ENCODE measurements at places on chromosomes 1 and 21.
A peak's percentile ranks its signal among the peaks of the same experiment; 100 is the strongest.

DNA sequence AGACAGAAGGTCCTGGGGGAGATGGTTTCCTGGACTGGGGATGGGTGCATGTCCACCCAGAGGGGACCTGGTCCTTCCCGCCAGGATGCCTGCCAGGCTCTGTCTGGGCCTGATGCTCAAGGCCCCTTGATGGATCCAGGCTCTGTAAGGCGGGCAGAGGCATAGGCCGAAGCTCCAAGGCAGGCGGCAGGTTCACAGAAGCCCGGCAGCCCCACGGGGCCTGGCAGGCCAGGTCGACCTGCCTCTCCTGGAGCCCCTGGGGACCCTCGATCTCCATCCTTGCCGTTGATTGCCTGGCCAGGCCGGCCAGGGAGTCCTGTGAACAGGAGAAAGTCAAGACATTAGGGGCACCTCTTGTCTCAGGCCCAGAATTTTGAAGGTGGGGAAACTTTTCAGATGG lies 16.0 kb downstream of the COL9A2 start:
- no peak for DNase-seq

GRCh38 chr1:117359561-117360289 lies 7.5 kb upstream of the MAN1A2 start:
- DNase-seq = no peak

DNA sequence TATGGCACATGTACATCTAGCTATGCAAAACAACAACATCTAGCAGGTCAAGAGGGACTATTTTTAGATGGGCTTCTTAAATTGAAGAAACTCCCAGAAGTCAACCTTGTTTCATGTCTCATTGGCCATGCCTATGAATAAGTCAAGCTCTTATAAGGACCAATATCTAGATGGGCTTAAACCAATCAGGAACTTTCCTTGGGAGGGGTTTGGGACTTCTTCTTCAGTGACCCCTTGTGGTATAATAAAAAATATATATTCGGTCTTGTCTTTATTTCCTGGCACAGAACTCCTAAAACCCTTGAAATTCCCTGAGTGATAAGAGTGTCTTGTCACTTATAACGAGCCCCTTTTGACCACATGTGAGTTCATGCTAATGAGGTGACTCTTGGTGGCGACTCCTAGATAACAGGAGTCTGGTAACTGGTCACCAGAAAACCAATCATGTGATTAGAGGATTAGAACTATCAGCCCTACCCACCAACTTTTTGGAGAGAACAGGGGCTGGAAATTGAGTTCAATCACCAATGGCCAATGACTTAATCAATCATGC lies 218.3 kb downstream of the HHIPL2 start:
- DNase-seq = no peak

DNA sequence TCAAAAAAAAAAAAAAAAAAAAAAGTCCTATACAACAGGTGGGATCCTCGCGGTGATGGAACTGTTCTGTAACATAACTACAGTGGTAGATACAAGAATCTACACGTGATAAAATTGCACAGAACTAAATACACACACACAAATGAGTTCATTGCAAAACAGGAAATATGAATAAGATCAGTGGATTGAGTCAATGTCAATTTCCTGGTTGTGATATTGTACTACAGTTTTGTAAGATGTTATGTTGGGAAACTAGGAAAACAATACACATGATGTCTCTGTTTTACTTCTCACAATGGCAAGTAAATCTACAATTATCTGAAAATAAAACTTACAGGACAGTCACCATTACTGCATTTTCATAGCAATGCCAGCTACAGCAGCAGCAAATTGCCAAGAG lies 59.8 kb downstream of the ITGB3BP start:
- DNase-seq = no peak

DNA sequence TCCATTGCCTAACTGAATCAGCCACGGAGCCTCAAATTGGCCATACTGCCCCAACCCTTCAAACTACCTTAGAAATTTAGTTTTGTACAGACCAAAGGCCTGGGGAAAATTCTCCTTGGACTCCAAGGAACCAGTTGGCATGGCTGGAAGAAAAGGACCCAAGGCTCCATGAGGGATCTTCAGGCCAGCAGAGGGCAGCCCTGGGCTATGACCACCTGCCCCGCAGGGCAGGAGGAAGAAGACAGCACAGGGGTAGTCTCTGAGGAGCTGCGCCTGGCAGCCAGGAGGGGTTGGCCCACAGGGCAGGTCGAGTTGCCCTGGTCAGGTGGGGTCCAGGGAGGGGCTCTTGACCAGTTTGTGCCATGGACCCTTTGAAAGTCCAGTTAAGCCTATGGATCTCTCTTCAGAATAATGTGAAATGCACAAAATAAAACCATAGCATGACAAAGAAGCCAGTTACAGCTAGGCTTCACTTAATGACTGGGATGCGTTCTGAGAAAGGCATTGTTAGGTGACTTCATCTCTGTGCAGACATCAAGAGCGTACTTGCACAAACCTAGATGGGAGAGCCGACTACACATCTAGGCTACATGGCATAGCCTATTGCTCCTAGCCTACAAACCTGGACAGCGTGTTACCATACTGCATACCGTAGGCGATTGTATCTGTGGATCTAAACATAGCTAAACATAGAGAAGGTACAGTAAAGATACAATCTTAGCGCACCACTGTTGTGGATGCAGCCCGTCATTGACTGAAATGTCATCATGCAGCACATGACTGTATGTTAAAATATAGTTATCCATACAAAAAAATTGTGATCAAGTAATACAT lies 26.1 kb downstream of the CACNA1S start:
- DNase-seq = peak; percentile 15

GRCh38 chr1:91476533-91477217 lies 24.0 kb upstream of the CDC7 start:
- no peak for DNase-seq

DNA sequence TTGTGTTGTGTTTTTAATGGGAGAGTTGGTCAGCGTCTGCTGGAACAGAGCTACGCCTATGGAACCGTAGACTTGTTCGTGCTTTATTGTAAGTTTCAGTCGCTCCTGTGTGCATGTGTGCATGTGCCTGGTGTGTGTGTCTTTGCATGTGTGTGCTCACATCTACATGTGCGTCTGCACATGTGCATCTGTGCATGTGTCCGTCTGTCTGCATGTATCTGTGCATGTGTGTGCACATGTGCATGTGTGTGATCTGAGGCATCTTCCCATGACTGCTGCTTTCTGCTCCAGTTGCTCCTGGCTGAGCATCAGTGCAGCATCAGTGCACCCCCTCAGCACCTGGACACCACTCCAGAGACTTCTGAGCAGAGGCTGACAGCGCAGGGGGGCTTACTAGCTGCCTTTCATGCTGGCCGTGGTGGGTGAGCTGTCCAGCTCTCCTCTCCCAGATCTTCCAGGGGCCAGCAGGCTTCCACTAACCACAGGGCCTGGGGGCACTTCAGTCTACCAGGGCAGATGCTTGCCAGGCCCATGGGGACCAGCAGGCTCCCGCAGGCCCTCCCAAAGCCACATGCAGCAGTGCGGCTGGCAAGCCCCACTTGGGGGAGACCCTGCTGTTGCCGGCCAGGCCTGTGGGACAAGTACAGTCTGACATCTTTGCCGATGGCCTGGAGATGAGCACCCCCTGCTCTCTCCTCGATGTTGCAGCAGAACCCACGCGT lies 47.8 kb upstream of the PCBP3 start:
- DNase-seq = no peak

GRCh38 chr1:75838079-75838478 lies 41.4 kb downstream of the MSH4 start:
- DNase-seq = no peak

- no peak for DNase-seq
Measured at GRCh38 chr1:57162607-57163261, 196.9 kb upstream of the C8B start.

DNA sequence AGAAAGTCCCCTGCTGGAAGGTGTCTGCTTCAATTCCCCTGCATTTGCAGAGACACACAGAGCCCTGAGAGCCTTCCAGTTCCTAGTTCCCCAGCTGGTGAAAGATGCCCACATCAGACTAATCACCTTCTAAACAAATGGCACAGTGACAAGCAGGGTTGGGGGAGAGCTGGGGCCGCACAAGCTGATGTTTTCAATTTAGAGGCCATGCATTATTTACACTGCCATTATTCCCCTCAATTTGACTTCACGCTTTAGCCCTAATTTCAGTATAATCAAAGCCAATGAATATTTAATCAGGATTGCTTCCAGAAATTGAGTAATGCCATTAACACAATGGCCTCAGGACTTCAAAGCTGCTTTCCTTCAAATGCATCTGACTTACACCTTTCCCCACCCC lies 81.5 kb downstream of the BEND5 start:
- no peak for DNase-seq

DNA sequence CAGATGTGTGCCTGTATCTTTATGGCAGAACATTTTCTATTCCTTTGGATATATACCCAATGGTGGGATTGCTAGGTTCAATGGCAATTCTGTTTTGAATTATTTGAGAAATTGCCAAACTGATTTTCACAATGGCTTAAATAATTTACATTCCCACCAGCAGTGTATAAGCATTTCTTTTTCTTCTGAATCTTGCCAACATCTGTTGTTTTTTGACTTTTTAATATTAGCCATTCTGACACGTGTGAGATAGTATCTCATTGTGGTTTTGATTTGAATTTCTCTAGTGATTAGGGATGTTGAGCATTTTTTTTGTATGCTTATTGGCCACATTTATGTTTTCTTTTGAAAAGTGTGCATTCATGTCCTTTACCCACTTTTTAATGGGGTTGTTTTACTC lies 864.3 kb upstream of the ADAMTS5 start:
- no peak for DNase-seq

GRCh38 chr1:241331328-241332036 lies 25.5 kb downstream of the RGS7 start:
- no peak for DNase-seq

- no peak for DNase-seq
Measured at GRCh38 chr1:93679546-93679945, 2.1 kb downstream of the BCAR3 start.

DNA sequence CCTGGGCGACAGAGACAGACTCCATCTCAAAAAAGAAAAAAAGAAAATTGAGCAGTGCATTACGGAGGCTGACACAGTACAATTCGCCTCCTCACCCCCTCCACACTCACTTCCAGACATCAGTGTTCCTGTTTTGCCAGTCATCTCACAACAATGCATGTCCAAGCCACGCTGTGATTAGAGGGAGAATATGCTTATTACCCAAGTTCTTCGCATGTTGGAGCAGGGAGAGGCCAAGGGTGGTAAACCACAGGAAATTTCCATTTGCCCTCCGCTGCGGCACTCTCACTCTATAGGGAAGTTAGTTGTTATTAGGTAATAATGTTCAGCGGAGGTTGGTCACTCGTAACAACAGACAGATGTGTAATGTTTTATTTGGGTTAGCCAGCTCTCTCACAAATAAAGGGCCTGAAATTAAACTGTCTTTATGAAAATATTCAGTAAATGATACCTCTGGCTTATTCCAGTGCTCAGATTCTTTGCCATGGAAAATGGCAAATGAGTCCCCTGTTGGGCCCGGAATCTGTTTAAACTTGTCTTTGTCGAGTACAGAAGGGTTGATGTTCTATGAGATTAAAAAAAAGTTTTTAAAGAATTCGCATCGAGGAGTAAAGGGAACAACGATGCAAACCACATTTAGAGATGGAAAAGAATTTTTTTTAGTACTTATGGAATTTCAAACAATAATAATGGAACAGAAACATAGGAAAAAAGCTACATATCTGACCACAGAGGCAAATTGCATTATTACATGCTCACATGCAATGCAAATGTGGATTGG lies 33.1 kb downstream of the KCNJ15 start:
- no peak for DNase-seq

DNA sequence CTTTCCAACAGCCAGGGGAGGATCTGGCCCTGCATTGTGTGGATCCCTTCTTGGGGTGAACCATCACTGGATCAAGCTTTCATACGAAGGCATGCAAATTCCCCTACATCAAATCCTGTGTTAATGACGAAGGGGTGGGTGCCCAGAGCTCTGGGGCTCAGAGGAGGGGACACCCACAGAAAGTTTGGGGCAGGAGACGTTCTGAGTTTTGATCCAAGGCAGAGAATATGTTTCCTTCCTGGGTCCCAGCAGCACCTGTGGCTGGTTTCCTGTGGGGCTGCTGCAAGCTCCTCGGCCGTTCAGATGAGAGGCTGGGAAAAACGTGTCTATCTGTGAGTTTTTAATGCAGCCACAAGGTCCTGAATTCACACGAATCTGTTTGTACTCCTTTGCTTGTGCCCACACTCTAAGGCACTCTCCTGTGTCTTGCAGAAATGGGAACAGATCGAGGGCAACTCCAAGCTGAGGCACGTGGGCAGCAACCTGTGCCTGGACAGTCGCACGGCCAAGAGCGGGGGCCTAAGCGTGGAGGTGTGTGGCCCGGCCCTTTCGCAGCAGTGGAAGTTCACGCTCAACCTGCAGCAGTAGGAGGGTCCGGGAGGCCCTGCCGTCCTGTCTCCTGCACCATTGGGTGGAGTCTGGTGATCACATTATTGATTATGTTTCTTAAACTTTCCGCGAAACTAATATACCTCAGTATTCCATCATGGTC lies 147.1 kb downstream of the PGBD5 start:
- no peak for DNase-seq

DNA sequence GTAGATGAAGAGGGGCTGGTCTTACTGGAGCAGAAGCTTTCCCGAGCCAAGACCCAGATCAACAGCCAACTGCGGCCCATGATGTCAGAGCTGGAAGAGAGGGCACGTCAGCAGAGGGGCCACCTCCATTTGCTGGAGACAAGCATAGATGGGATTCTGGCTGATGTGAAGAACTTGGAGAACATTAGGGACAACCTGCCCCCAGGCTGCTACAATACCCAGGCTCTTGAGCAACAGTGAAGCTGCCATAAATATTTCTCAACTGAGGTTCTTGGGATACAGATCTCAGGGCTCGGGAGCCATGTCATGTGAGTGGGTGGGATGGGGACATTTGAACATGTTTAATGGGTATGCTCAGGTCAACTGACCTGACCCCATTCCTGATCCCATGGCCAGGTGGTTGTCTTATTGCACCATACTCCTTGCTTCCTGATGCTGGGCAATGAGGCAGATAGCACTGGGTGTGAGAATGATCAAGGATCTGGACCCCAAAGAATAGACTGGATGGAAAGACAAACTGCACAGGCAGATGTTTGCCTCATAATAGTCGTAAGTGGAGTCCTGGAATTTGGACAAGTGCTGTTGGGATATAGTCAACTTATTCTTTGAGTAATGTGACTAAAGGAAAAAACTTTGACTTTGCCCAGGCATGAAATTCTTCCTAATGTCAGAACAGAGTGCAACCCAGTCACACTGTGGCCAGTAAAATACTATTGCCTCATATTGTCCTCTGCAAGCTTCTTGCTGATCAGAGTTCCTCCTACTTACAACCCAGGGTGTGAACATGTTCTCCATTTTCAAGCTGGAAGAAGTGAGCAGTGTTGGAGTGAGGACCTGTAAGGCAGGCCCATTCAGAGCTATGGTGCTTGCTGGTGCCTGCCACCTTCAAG lies 57.3 kb downstream of the LAMC2 start:
- no peak for DNase-seq
